ENCODE measurements at places on chromosomes 11 and 22.

- peak; percentile 73 for DNase-seq
Measured at GRCh38 chr11:110337570-110338193, 41.3 kb upstream of the RDX start.

DNA sequence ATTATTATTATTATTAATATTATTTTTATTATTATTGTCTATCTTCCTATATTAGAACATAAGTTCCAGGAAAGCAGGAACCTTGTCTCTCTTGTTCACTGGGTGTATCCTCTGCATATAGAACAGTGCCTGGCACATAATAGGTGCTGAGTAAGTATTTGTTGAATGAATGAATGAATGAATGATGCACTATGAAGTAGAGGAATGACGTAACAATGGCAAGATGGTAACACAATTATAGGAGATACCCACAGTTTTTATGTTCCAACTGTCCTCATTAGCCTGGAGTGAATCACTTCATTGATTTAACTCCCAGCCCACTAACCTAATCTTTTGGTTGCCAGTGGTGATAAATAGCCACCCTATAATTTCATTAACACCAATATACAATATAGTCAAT, 2.1 kb downstream of the KDM4D start:
- no peak for DNase-seq

DNA sequence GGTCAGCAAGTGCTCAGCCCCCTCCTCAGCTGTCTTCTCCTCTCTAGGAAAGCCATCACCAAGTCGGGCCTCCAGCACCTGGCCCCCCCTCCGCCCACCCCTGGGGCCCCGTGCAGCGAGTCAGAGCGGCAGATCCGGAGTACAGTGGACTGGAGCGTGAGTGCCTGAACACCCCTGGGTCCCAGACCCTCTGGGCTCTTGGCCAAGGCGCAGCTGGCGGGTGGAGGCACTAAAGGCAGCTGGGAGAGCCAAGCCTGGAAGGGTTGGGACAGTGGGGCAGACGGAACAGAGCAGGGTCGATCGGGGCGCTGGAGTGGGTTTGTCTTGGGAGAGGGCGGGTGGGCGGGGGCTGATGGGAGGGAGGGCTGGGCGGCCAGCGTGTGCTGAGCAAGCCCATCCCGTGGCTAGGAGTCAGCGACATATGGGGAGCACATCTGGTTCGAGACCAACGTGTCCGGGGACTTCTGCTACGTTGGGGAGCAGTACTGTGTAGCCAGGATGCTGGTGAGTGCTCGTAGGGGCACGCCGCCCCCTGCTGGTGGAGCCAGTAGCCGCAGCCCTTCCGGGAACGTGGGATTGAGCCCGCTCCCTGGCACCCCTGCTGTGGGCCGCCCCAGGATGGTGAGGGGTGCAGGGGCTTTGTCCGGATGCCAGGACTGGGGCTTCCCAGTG, 14.1 kb upstream of the MDK start:
- DNase-seq = peak; percentile 72

- no peak for DNase-seq
Measured at GRCh38 chr22:23118647-23119493, 22.9 kb downstream of the RSPH14 start.

GRCh38 chr11:2775083-2775625, 75.4 kb upstream of the KCNQ1OT1 start:
- no peak for DNase-seq

DNA sequence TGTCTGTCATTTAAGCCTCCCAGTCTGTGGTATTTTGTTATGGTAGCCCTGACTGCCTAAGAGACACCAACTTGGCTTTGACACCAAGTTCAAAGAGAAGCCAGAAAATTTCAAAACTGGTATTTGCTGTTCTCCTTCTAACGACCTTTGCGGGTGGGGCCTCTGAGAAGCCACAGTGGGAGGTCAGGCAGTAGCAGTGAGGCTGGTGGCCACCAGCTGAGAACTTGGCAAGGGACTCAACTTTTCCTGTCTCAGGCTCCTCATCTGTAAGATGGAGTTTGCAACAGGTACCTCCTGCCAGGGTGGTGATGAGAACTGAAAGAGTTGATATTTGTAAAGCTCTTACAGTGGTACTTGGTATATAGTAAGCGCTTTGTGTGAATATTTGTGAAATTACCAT, 183.4 kb downstream of the BCR start:
- peak; percentile 15 for DNase-seq

GRCh38 chr11:129766898-129767604, 48.6 kb upstream of the TMEM45B start:
- DNase-seq = no peak

DNA sequence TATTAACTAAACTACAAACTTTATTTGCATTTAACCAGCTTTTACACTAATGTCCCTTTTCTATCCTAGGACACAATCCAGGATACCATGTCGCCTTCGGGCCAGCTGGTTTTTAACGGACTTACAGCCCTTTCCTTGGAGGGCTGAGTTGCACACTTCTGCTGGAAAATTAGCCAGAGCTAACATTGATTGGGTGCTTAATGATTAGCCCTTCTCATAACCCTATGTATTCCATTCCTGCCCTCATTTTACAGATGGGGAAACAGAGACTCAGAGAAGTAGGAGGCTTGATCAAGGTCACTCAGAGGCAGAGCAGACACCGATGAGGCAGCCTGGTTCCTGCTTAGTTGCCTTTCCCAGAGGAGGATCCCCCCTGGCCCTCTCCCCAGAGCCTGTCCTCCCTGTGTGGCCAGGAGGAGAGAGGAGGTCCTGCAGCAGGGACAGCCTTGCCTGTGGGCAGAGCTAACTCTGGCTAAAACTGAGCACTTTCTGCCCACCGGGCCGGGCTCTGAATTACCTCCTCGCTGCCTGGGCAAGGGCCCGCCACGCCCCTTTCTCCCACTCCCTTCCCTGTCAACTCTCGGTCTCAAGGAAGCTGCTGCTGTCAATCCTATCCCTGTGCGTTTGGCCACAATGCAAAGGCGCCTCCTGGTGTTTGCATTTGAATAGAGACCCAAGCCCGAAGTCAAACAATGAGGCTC, 59.6 kb upstream of the PAX6 start:
- peak; percentile 48 for DNase-seq

- DNase-seq = no peak
Measured at GRCh38 chr11:44519989-44520737, 45.3 kb upstream of the CD82 start.

DNA sequence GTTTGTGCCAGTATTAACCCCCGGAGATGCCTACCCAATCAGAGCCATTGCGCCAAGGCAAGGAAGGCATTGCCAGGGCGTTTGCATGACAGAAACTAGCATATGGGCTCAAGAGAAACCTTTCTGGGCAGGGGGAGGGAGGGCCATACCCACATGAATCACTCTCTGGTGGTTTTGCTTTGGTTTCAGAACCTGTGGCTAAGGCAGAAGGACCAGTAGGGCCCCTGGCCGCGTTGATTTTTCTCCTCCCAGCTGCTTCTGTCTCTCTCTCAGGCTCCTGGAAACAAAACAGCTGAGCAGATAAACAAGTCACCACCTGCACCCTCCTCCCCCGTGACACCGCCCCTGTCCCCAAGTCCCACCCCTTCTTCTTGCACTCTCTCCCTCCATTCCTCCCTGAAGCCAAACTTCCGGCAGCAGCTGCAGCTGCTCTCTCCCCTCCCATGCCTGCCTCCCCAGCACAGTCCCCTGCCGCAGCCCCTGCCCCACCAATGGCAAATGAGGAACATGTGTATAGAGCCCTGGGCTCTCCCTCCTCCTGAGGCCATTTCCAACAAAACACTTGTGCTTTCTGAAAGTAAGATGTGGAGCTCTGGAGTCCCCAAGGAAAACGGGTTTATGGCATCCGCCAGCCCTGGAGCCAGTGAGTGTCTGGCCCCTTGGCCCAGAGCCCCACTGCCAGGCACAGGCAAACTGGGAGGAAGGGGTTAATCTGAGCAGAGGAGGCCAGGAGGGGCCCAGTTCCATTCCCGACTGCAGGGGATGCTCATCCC, 39.0 kb upstream of the ADA2 start:
- peak; percentile 29 for DNase-seq

GRCh38 chr22:41584881-41585280, 4.8 kb downstream of the PMM1 start:
- DNase-seq = no peak

GRCh38 chr11:121323046-121323607, 30.6 kb downstream of the SC5D start:
- no peak for DNase-seq

DNA sequence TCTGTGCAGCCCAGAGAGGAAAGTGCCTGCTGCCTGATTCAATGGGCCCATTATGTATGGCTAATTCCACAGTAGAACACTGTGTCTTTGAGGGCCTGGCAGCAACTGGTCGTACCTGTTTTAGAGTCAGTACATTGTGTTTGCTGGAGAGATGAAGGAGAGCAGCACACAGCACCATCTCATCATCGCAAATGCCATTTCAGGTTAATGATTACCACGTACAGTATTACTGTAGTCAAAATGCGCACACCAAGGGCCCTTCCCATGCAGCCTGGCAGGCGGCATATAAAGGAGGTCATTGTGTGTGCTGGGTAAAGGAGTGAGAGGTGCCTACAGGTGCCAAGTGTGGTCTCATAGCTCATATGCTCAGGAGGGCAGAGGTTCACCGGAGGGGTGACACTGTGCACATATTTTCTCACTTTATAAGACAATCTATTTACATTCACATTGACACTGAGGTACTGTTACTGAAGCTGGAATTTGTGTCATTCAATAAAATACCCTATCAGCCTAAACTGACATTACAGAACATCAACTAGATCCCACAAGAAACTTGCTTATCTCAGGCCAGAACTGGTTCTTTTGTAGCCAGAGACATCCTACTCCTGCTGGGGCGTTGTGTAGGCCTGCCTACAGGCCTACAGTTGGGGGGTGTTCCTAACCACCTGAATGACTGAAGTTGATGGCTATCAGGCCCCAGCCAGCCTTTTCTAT, 90.4 kb downstream of the APIP start:
- DNase-seq = no peak

- no peak for DNase-seq
Measured at GRCh38 chr11:50412832-50413231, 380.2 kb downstream of the OR4C45 start.

GRCh38 chr11:91946397-91946951, 278.1 kb upstream of the FAT3 start:
- no peak for DNase-seq

- no peak for DNase-seq
Measured at GRCh38 chr11:561148-562003, 606 bp downstream of the RASSF7 start.

GRCh38 chr11:74683279-74683871, 47.9 kb downstream of the CHRDL2 start:
- DNase-seq = no peak

- DNase-seq = no peak
Measured at GRCh38 chr22:45376009-45376408, 37.4 kb downstream of the SMC1B start.

- peak; percentile 46 for DNase-seq
Measured at GRCh38 chr11:121521145-121522042, 68.6 kb upstream of the SORL1-AS1 start.

GRCh38 chr11:11312738-11313137, 40.3 kb downstream of the CSNK2A3 start:
- DNase-seq = no peak

GRCh38 chr11:84780689-84781293, 846.4 kb downstream of the DLG2 start:
- no peak for DNase-seq

DNA sequence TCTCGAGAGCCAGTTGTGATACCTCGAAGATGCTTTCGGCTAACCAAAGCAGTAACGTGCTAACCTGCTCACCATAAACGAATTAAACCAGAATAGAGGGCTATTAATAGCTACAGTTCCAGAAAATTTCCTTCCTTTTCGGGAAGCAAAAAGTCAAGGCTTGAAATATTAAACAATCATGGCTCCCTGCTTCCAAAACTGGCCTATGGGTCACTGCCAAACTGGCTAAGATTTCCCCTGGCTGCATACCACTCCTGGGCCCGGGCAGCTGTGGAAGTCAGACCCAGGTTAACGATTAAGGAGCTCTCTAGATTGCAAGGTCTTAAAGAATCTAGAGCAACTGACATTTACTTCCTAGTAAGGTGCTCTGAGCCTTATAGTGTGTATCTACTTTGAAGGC, 1.7 kb downstream of the AMOTL1 start:
- no peak for DNase-seq

- DNase-seq = no peak
Measured at GRCh38 chr22:44205516-44206329, 25.0 kb downstream of the PARVG start.

DNA sequence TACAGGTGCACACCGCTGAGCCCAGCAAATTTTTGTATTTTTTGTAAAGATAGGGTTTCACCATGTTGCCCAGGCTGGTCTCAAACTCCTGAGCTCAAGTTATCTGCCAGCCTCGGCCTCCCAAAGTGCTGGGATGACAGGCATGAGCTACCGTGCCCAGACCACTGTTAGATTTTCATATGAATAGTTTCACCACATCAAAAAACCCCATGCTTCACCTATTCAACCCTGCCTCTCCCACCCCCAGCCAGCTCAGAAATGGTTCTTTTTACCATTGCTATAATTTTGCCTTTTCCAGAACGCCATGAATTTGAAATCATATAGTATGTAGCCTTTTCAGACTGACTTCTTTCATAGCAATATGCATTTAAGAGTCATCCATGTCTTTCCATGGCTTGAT, 37.9 kb downstream of the CDPF1 start:
- DNase-seq = no peak
